Activated effector memory CD4-positive, alpha-beta T cell treated with anti-CD3 and anti-CD28 coated beads, Interleukin-2, amount 50 U/mL, for 16 hours (primary cell): ENCODE measurements at places on chromosomes 1 and 21.
A peak's percentile ranks its signal among the peaks of the same experiment; 100 is the strongest.

- no peak for DNase-seq
These were observed 81.7 kb upstream of the RALGPS2 start for GRCh38 chr1:178643349-178643748.

- no peak for DNase-seq
These were observed 29.9 kb downstream of the POFUT2 start for GRCh38 chr21:45257673-45258341.

- DNase-seq, result no peak
These were observed 716.4 kb downstream of the AMY1C start for GRCh38 chr1:104466068-104466467.

GRCh38 chr1:7432900-7433380 is 338.2 kb upstream of the VAMP3 start:
- DNase-seq, result no peak

DNA sequence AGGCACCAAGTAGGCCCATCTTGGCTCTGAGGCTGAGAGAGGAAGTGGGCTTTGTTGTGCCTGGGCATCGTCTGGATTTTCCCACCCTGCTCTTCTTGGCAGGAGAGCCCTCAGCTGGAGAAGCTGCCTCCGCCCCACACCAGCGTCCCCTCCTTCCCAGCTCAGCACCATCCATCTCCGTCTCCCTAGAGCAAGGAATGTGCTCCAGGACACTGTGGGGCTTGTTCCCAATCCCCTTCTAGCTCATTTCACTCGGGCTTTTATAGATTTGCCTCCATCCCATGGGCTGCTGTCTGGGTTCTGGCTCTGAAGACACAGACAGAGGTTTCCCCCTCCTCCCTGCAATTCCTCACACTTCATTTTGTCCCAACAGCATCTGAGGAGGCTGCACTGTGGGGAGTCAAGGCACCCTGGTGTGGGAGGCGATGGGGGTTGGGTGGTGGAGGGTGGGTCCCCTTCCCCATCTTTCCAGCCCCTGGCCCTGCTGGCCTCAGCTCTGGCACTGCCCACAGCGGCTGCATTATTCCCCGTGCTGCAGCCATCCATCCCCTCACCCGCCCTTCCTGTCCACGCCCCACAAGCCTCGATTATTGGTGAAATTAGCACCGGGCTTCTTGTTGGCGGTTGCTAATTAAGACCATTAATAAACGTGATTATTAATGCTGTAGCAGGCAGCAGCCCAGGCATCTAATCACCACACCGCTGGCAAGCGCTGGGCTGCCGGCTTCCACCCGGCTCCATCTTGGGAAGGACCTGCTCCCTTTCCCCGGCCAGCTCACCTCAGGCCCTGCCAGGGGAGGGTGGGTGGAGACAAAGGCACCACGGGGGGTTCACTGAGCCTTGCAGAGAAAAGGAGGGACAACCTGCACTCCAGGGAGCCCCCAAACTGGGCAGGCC is 21.7 kb downstream of the RHBG start:
- DNase-seq, result no peak

DNA sequence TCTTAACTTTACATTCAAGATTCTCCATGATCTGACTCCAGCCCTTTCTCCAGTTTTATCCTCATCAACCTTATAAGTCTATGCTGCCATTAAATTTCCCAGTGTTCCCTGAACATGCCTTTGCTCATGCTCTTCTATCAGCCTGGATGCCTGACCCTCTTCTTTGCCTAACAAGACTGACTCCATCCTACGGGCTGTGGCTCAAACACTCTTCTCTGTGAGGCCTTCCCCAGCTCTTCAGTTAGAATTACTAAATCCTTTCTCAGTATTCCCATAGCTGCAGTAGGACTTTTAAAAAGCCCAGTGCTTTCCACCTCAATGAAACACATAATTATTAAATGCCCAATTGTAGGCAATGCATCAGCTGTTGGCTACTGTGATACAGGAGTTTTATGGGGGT is 76.5 kb upstream of the GNG12 start:
- no peak for DNase-seq

GRCh38 chr1:152108882-152109222 is 6.4 kb downstream of the TCHH start:
- DNase-seq, result no peak

- no peak for DNase-seq
These were observed 6.9 kb upstream of the SRP9 start for GRCh38 chr1:225770561-225771248.

DNA sequence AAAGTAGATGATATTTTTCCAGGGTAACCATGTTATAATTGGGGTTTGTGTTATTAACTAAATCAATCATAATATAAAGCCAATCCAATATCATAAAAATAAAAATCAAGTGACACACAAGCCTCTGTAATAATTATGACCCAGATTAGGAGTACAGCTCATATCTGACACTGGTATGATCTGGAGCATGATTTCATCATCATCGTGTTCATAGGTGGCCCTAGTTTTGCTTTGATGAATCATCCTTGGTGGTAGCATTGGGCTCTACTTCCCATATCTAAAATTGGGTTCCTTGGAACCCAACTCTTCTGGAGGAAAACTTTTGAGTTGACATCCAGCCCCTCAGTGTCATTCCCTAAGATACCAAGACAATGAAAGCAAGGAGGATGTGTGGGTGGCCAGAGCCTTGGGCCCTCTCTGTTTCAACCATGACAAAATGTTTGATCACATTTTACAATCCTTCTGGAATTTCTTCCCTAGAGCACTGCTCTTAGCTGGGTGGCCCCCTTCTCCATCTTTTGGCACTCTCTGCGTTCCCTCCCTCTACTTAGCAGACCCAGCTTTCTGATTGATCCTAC is 37.0 kb upstream of the ENAH start:
- no peak for DNase-seq

DNA sequence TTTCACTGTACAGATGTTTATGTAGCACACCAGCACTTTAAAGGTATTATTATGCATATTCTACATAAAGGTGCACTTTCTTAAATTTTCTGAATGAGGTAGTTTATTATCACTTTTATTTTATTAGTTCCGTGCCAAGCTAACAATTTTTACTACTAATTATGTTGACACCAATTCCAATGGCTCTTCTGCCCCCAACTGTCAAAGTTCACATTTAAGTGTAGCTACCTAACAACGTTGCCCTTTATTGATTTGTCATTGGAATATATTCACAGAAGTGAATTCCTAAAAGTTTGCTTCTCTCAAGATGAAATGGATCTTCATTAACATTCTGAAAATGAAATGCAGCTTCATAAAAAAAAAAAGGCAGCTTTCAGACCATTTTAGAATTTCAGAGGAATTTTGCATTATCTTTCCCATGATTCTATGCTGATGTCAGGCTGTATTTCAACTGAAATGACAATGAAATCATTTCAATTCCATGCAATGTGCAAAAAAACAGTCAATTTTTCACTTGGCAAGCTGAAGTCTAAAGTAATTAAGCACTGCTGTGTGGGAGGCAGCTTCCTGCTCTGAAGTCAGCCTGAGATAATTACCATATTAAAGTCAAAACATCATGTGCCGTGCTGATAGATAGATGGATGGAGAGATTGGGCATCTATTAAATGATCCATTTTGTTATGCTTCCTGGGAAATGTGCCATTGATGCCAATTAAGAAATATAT is 229.2 kb downstream of the TTLL7 start:
- DNase-seq, result no peak

DNA sequence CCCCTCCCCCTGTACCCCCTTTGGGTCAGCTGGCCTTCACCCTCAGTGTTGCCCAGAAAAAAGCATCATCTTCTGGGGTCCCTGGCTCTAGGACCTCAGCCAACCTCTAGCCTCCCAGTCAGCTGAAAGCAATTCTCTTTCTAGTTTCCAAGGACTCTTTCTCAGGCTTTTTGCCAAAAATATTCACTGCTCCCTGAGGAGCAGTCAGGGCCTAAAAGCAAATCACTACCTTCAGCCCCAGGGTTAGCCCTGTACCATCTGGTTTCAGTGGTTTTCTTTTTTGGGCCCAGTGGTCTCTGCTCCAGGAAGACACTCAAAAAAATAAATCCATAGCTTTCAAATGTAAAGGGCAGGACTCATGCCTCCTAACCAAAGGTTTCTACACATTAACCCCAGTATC is 3.1 kb upstream of the LMOD1 start:
- no peak for DNase-seq

- no peak for DNase-seq
These were observed 6.8 kb upstream of the CHIA start for GRCh38 chr1:111283838-111284237.

GRCh38 chr21:41801321-41802197 is 34.7 kb upstream of the RIPK4 start:
- no peak for DNase-seq

GRCh38 chr1:154556422-154556821 is 2.0 kb downstream of the UBE2Q1 start:
- no peak for DNase-seq

GRCh38 chr1:209705033-209705598 is 470 bp downstream of the HSD11B1 start:
- no peak for DNase-seq

DNA sequence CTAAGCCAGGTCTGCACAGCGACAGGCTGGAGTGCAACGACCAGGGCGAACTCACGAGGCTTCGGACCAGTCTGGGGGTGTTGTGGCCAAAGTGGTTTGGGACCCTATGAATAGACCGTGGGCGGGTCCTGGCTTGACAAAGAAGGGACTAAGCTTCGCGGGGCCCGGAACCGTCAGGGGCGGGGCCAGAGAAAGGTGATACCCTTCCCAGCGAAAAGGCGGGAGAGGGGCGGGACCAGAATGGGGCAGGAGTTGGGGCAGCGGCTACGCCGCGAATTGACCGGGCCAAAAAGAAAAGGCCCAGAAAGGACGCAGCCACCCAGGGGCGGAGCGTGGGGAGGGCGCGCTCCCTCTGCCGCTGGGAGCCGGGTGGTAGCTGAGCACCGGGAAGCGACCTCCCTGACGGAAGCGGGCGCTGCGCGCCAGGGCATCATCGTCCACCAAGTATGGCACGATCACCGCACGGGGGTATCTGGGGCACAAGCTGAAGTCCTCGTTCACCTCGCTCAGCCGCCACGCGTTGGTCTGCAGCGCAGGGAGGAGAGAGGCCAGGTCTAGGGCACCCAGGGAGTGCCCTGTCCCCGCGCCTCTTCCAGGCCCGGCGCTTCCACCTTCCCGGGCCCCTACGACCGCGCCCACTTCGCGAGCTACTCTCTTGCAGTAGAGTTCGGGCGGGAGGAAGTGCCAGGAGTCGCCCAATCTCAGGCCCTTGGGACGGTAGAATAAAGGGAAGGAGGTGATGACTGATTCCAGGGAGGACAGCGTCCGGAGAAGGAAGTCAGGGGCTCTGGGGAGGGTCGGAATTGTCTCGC is 6.7 kb upstream of the FAM167B start:
- DNase-seq, result peak; percentile 85

GRCh38 chr1:12697397-12697796 is 18.5 kb upstream of the AADACL3 start:
- no peak for DNase-seq

- DNase-seq, result no peak
These were observed 99.8 kb downstream of the KIF14 start for GRCh38 chr1:200520735-200521134.

- no peak for DNase-seq
These were observed 42.4 kb upstream of the C1orf198 start for GRCh38 chr1:230910755-230911117.

GRCh38 chr21:35150562-35151226 is 101.6 kb upstream of the RUNX1 start:
- DNase-seq, result no peak

- DNase-seq, result no peak
These were observed 6.0 kb upstream of the BCAS2 start for GRCh38 chr1:114587203-114587991.

DNA sequence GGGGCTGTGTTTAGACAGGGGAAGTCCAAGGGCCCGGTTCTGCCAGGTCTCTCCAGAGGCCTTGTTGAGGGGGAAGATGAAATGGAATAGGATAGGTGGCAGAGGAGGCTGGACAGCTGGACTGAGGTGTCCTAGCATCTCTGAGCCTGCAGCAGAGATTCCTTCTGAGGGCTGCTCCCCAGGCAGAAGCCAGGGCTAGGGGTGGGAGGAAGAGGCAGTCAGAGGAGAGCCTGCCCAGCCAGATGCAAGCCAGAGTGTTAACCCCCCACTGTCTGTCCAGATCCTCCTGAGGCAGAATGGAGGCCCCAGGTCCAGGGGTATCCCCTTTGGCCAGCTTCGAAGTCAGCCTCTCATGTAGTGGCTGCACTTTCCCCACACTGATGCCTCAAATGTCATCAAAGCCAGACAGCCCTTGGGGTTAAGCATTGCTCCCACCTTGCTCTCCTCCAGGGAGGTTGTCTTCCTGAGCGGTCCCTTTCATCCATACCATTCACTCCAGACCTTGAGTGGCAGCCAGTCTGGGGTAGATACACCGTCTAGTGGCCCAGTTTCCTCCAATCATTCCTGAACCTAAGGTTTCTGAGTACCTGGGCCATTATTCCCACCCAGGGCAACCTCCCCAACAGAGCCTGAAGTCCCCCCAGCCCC is 1.7 kb downstream of the CSF1 start:
- no peak for DNase-seq

DNA sequence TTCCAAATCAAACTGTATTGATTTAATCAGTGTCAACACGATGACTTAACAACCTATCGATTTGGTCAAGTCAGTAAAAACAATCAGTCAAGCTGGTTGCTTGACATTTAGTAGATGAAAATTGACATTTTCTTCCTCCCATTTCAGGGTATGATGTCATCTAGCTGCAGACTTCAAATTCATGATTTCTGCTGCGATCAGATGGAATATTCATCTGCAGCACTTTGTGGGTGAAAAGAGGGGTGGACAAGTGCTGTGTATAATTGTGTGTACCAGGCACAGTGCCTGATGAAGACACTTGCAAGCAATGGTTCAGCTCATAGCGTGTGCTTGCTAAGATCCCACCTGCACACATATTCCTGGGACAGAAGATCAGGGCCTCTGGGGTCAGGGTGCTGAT is 479.8 kb downstream of the DISC1 start:
- DNase-seq, result no peak

DNA sequence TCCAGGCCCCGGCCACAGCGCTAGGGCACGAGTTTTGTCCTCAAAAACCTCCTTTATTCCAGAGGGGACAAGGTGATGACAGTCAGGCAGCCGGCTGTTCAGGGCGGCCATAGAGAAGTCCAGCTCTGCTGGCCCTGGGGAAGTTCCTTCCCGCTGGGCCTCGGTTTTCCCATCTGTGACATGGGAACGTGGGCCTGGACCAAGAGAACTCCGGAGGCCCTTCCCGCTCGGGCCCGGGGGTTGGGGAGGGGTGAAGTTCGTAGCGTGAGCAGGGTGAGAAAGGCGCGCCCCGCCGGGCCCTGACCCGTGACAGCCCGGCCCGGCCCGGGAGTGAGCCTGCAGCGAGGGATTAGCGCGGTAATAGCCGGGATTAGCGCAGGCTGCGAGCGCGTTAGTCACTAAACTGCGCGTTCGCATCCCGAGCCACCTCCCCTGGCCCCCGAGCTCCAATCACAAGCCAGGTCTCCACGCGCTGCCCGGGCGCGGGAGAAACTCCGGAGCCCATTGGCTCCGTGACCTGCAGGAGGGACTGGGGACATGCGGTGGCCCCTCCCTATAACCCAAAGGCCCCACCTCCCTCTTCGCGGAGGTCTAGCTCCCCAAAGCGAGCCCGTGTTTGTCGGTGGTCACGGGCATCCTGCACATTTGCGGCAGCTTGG is 29.8 kb upstream of the PADI2 start:
- DNase-seq, result no peak
